Sciatic nerve (tissue), 2 donors: ENCODE measurements at places on chromosomes 5 and 9.

GRCh38 chr5:169248550-169248949 lies 52.4 kb downstream of the SLIT3 start:
- DNase-seq: no peak

- DNase-seq: no peak
Observed at GRCh38 chr5:157354800-157355199, 88.9 kb downstream of the CYFIP2 start.

GRCh38 chr9:89013660-89014059 lies 22.4 kb downstream of the S1PR3 start:
- no peak for DNase-seq

DNA sequence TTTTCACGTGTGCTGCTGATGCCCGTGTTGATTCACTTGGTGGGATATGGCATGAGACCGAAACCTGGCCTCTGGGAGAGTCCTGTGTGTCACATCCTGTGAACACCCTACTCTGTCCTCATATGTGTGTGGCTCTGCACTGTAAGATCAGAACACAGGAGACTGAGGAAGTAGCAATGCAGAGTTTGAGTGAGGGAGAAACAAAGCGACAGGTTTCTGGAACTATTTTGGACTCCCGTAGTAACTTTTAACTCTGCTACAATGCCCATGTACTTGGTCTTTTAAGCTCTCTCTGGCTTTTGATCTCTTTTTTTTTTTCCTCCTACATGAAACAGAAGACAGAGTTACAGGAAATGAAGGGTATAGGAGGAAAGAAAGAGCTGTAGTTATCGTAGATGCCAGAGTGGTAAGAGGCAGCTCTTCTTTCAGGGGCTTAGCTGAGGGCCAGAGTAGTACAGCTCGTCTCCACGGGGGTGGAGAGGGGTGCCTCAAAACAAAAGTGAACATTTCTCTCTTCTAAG lies 26.6 kb downstream of the GRAMD2B start:
- DNase-seq: no peak
